Stimulated activated CD8-positive, alpha-beta memory T cell treated with anti-CD3 and anti-CD28 coated beads, Interleukin-2, amount 100 ng/mL, for 1 hour (primary cell): ENCODE measurements at places on chromosomes 11 and 22.

DNA sequence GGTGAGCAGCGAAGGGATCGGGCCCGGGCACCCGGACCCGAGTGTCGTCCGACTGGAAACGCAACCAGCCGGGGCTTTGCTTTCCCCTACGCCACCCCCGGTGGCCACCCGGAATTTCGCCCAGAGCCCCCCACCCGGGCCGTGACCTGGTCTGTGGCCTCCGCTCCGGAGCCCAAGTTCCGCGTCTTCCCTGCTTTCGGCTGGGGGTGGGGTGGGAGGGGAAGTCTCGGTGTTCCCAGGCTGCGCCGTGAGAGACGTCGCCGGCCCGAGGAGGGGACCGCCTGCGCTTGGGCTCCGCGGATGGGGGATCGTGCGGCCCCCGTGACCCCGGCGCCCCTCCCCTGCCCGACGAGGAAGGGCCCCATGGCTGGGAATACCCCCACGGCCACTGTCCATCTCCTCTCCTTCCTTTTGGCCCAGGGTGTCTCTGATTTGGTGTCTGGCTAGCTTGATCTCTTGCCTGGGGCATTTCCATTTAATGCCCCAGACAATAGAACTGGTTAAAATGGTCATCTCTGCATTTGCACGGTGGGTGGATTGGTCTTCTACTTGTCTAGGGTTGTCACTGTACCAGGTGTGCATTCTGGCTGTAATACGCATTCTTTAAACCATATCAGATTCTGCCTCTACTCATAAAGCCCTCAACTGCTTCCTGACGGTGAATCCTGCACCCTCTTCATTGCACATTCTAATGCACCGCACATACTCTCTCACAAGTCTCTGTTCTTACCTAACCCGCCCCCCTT lies 789 bp downstream of the SIK2 start:
- no peak for DNase-seq

- no peak for DNase-seq
These were observed 54.8 kb downstream of the CLPB start for GRCh38 chr11:72379384-72380131.

GRCh38 chr11:9142732-9143131 lies 51.3 kb upstream of the SCUBE2 start:
- DNase-seq: no peak

DNA sequence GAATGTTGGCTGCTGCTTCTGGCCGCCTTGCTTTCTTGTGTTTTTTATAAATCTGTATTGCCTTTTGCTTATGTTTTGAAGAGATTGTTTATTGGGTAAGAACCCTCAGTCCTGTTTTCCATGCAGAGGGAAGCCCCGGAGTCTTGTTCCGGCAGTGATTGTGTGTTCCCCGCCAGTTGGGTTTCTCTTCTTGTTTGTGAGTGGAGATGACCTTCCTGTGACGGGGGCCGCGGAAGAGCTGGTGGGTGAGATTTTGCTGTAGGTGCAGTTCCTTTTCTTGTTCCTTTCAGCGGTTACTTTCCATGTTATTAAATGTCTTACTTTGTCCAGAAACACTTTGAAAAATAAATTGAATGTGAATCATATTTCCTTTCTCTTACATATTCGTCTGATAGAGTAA lies 8.3 kb downstream of the TBC1D22A start:
- no peak for DNase-seq

GRCh38 chr11:110929129-110929528 lies 216.9 kb upstream of the ARHGAP20 start:
- DNase-seq: no peak

DNA sequence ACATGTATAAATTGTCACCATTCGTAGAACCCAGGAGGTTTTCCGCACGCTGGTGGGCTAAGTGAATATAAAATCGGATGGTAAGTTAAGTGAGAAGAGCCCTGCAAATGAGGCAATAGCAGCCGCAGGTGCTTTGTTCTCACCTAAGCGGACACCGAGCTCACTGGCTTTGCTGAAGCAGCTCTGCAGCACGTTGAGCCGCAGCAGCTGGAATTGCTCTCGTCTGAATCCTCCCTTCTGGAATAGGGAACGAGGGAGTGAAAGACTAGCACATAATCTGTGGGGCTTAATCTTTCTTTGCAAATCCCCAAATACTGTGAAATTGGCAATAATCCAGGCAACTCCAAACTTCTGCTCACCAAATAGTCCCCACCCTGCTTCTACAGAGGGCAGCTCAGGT lies 488.1 kb downstream of the NTM start:
- no peak for DNase-seq

- DNase-seq: no peak
These were observed 18.6 kb downstream of the TP53AIP1 start for GRCh38 chr11:128924104-128924503.

DNA sequence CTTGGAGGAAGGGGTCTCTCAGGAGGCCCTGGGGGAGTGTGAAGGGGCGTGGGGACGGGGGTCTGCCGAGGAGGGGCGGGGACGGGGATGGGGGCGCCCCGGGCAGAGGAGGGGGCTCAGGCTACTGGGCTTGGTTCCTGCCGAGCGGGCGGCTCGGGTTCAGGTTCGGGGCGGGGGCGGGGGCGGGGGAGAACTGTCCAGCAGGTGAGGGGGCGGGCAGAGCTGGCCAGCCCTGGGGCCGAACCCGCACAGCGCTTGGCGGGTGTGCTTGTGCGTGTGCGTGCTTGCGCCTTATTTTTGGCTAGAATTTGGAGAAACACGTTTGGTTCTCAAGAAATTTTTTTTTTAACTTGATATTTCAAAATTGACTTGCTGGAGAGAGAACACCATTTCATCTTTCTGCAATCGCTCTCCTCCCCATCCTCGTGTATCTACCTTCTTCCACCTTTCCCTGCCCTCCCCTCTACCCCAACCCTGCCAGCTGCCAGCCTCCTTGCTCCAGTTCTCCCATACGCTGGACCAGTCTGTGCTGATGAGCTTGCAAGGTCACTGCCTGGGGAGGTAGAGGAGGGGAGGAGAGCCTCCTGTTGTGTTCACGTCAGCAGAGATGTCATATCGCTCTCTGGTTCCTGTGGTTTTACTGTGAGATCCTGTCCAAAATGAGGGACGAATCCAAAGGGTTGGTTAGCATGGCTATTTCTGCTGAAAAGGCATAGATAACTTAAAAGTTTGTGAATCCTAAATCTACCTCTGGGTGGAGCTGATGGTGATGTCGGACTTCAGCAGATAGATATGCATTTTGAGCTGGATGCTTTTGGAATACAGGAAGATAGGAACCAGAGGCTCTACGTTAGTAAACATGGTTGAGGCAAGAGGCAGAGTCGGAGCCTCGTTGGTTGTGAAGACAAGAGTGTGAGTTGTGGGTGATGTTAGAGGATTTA lies 668 bp downstream of the MADD start:
- no peak for DNase-seq

DNA sequence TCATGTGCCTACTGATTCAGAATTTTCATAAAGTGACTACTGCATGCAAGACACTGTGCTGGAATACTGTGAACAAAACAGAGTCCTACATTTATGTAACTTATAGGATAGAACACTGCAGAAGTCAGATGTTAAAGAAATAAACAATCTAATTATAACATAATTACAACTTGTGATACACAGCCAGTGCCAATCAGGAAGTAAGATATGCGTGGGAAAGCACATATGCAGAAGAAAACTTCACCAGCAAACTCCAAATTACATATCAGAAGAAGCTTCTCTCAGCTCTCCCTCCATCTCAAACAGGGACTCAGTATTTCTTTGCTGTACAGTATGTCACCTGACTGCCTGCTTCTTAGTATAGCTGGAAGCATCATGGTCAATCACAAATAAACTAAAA lies 37.4 kb downstream of the PAK1 start:
- no peak for DNase-seq

DNA sequence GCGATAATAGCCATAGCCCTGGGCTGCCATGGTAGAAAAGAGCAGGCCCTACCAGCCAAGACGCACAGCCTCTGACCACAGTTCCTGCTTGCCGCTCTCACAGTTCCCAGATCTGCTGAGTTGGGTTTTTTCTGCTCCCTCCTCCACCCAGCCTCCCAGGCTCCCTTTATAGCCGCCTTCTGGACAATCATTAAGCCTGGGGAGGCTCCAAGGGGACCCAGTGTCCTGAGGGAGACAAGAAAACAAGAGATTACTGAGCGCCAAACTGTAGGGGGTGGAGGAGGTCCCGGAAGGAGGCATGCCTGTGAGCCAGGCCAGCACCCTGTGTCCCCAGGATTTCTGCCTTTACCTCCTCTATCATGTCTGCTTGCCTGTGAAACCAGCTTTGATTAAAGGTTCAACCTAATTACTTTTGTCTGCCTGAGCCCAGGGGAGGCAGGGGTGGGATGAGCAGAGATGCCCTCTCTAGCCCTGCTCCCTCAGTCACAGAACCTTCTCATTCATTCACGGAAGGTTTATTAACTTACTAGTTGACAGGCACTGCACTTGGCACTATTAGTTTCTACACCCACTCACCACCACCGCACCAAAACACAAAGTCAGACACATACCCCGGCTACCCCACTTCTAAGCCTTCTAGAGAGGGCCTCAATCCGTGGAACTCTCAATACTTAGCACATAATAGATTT lies 1.2 kb downstream of the SLC37A4 start:
- DNase-seq: no peak

- no peak for DNase-seq
These were observed 24.3 kb downstream of the FAM118A start for GRCh38 chr22:45334068-45334467.

DNA sequence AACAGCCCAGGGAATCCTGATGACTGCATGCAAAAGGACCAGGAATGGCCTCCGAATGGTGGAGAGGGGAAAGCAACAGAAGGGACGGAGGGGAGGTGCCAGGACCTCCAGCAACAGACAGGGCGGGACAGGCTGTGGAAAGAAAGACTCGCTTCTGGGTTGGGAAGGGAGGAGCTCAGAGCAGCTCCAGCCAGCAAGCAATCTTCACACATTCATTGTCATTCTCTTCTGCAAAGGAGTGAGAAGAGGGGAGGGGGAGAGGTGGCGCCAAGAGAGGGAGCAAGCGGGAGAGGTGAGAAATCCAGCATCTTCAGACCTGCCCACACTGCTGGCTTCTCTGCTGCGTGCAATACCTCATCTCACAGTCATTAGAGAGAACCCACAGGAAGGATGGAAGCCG lies 509.0 kb downstream of the BUD13 start:
- DNase-seq: no peak

DNA sequence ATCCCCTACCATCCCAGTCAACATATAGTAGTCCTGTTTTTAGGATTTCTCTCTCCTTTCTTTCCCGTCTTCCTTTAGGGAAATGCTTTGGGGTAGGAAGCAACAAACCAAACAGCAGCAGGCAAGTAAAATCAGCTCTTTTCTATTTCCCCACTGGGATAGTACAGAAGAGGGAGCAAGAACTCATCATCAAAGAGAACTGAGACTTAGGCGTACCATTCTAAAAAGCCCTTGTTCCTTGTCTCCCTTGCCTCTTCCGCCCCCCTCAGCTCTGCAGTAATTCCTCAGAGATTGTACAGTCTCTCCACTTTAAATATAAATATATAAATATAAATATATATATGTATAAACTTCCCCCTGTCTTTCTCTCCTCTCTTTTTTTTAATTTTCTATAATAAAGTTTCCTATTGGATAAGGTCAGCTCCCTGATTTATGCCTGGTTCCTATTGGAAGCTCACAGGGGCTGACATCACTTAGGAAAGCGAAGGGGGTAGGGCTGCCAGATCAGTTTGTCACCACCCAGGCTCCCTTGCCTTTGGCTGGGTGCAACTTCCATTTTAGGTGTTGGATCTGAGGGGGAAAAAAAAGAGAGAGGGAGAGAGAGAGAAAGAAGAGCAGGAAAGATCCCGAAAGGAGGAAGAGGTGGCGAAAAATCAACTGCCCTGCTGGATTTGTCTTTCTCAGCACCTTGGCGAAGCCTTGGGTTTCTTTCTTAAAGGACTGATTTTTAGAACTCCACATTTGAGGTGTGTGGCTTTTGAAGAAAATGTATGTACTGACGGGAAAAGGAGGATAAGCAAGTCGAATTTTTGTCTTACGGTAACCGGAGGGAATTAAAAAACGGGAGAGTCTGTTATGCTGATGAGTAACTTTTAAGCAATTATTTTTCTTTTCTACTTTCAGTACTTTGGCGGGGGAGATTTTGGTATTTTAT lies at the start of gene CTNND1:
Gene CTNND1, plus strand, starts transcription at position 502 of the 934 bp plus-strand sequence. CDS start 29,677 bp downstream, outside the sequence.
- DNase-seq: no peak

GRCh38 chr11:39434466-39434865 lies 2025.0 kb downstream of the LRRC4C start:
- no peak for DNase-seq

- DNase-seq: no peak
These were observed 55.0 kb downstream of the MYH9 start for GRCh38 chr22:36332623-36333332.

GRCh38 chr11:78684377-78684776 lies 109.7 kb upstream of the NARS2 start:
- DNase-seq: no peak

GRCh38 chr11:123060277-123061000 lies 1.5 kb downstream of the HSPA8 start:
- DNase-seq: no peak

- no peak for DNase-seq
These were observed 27.1 kb downstream of the SYT13 start for GRCh38 chr11:45258982-45259530.

- no peak for DNase-seq
These were observed 46.3 kb upstream of the SEZ6L start for GRCh38 chr22:26122920-26123468.

DNA sequence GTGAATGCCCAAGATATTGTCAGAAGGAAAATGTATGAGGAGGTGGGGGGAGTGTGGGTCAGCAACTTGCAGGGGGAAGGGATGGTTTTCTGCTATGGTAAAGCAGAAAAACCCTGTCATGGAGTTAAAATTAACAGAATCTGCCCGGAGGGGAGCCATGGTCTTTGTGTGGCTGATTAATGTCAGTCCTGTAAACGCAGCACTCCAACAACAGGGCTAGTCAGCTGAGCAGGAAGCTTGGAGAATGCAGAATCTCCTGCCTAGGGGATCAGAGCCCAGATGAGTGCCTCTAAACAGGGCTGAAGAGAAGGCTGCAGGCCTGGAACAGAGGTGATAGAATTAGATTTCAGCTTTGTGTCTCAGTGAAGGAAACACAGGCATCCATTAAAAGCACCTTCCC lies 140.9 kb upstream of the MTNR1B start:
- no peak for DNase-seq

DNA sequence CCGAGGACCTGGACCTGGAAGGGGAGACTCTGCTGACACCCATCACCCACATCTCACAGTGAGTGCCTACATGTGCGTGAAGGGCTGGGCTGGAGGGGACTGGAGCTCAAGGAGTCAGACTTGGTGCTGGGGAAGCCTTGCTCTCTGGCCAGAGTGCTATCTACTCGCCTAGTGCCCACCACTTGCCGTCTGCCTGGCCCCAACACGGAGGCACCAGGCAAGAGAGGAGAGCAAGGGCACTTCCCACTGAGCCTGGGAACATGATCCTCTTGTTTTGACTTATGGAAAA lies 37.8 kb downstream of the KCNQ1OT1 start:
- no peak for DNase-seq

DNA sequence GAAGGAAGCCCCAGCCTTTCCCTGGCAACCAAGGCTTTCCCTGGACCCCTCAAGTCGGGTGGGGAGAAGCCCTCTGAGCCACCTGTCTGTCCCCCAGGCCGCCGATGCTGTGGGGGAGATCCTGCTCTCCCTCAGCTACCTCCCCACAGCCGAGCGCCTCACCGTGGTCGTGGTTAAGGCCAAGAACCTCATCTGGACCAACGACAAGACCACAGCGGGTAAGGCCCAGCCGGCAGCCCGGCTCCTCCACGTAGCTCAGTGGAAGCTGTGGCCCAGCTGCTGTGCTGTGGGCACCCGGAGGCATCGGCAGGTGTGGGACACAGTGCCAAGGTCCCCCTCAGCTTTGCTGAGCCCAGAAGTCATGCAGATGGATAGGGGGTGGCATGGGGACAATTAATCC lies 12.2 kb upstream of the RHOD start:
- DNase-seq: no peak
